ENCODE measurements at places on chromosomes 16 and 17.

GRCh38 chr16:69926241-69926640, 24.9 kb upstream of the CLEC18A start:
- DNase-seq = no peak

DNA sequence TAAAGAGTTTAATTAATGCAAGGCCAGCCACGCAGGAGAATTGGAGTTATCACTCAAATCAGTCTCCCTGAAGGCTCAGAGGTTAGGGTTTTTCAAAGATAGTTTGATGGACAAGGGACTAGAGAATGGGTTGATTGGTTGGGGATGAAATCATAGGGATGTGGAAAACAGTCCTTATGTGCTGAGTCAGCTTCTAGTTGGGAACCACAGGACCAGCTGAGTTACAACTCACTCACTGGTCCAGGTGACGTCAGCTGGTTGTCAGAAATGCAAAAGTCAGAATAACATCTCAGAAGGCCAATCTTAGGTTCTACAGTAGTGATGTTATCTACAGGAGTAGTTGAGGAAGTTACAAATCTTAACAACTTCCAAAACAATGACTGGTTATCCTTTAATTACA, 47.6 kb downstream of the CPD start:
- no peak for DNase-seq

DNA sequence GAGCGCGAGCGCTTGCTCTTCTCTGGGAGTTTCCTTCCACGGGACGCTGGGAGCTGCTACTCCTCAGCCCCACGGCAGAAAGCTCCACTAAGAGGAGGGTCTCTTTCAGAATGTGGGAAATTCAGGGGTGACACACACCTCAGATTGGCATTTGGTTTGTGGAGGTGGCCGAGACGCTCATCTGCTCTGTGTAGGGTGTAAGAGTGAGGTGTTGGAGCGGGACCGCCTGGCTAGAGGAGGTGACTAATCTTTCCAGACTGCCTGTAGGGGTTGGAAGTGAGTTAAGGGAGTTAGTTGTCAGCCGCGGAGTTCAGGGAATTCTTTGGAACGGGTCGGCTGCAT, 735 bp downstream of the PSMD11 start:
- DNase-seq = peak; percentile 67

DNA sequence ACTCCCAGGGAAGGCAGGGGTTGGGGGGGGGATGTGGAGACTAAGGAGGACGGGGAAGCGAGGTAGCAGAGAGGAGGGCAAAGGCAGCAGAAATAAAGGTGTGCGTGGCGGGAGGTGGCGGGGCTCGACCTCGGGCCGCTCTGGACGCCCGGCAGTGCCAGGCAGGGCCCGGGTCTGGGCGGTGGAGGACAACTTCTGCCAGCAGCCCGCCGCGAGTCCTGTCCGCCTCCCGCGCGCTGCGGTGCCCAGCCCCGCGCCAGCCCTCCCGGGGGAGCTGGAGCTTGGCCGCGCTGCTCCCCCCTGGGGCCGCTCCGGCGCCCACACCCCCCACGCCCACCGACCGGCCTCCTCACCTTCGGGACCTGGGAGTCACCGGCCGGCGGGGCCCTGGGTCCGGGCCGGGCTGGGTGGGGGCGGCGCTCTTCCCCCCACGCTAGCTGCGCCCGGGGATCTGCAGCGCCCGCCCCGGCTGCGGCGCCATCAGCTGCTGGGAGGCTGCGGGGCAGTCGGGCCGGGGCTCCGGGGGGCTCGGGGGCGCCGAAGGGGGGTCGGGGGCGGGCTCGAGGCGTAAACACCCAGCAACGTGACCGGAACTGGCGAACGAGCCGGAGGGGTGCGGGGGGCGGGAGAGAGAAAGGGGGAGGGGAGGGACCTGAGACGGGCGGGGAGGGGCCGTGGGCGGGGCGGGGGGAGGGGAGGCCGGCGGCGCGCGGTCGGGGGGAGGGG, at the start of gene CCDC92B:
CCDC92B (minus strand) TSS at position 595 of the 726 bp plus-strand sequence. CDS start 14,507 bp downstream, outside the sequence.
- no peak for DNase-seq

GRCh38 chr17:39744075-39744835, 6.5 kb downstream of the GRB7 start:
- DNase-seq = no peak

DNA sequence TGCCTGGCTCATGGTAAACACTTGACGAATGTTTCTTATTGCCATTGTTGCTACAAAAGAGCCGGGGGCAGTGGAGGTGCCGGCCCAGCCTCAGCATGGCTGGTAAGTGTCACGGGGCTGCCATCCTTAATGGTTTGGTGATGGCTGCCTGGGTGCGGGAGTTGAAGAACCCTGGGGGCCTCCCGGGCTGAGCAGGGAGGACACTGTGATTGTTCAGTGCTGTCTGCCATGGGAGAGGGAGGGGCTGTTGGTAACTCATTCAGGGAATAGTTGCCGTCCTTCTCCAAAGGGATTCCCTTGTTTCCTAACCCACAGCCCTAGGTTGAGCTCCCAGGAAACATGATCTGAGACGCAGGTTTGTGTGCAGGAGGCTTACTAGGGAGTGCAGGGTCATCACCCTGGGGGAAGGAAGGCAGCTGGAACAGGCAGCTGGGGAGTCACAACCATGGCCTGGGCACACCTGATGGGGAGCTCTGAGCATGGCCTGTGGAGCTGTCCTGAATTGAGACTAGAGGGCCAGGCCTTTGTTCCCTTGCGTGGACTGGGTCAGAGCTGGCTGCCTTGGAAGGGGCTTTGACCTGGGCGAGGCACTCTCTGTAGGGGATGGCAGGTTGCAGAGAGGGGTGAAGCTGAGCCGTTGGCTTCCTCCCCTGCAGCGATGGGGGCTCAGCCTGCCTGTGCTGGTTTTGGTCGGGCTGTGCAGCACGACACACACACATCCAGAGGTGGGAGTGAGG, 85.7 kb downstream of the PLCG2 start:
- no peak for DNase-seq

- peak; percentile 62 for DNase-seq
These were observed 89.1 kb downstream of the CDH13 start for GRCh38 chr16:82715833-82716232.

GRCh38 chr17:64555281-64555680, 48.5 kb downstream of the CEP95 start:
- DNase-seq = no peak

- DNase-seq = peak; percentile 67
These were observed 21.4 kb upstream of the PITPNM3 start for GRCh38 chr17:6577686-6578263.

GRCh38 chr16:2386990-2387389, 42.3 kb upstream of the CCNF start:
- no peak for DNase-seq

GRCh38 chr17:29669266-29669665, 46.6 kb upstream of the CORO6 start:
- no peak for DNase-seq

DNA sequence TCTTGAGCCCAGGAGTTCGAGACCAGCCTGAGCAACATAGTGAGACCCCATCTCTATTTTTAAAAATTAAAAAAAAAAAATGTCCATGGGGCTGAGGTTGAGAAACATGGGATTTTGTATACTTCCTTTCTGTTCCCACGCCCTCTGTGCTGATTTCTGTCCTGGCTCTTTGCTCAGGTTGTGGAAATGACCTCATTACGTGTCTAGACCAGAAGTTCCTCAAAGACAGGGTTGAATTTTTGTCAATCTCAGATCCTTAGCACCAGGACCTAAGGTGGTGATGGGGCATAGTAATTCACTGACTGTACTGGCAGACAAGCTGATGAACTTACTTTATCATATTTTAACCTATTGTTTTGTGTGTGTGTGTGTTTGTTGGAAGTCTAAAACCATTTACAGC, 11.2 kb upstream of the HNF1B start:
- DNase-seq = no peak

GRCh38 chr17:63138713-63139112, 172.7 kb downstream of the TANC2 start:
- DNase-seq = no peak

DNA sequence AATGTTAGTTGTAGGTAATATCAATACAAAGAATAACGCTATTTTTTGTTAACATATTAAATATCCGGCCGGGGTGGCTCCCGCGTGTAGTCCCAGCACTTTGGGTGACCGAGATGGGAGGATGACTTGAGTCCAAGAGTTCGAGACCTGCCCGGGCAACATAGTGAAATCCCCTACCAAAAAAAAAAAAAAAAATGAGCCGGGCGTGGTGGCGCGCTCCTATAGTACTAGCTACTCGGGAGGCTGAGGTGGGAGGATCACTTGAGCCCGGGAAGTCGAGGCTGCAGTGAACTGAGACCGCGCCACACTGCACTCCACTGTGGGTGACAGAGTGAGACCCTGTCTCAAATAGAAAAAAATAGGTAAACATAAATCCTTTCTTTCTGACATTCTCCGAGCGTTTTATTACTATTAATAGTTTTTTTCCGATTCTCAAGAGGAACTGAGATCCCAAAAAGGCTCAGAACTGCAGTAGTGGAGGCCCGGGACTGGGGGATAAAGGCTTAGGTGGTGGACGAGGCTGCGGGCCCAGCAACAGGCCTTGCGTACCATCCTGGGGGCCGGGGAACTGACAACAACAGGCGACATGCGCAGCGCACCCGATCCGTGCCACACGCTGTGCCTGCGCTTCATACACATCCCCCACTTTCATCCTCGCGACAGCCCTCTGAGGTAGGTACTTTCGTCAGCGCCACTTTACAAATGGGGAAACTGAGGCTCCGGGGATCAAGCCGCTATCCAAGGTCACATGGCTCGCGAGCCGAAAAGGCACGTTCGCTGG, 919 bp downstream of the N4BP1 start:
- DNase-seq = peak; percentile 22

DNA sequence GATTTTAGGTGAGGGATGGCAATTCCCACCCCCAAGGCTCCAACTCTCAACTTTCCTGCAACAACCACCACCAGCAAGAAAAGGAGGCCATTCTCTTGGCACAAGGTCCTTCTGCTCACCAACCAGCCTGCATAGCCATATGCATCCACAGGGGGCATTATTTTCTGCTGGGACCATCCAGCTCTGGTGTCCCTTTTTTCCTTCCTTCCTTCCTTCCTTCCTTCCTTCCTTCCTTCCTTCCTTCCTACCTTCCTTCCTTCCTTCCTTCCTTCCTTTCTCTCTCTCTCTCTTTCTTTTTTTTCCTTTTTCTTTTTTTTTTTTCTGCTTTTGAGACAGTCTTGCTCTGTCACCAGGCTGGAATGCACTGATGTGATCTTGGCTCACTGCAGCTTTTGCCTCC, 21.1 kb upstream of the COX10 start:
- DNase-seq = no peak

GRCh38 chr16:71467810-71468209, 5.8 kb upstream of the ZNF23 start:
- DNase-seq = no peak

DNA sequence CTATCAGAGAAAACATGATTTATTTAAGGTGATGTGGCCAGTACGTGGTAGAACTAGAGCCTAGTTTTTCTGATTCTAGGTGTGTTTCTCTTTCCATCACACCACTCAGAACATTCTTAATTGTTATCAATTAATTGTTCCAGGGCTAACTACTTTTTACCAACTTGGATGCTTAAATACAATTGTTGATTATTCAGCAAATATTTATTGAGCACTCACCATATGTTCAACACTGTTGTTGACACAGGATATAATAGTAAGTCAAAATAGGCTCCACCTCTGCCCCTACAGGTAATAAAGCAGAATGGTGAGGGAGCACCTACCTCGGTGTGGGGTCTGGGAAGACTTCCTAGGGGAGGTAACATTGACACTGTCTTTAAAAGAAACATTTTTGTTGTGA, 16.1 kb downstream of the GNAO1 start:
- DNase-seq = no peak

DNA sequence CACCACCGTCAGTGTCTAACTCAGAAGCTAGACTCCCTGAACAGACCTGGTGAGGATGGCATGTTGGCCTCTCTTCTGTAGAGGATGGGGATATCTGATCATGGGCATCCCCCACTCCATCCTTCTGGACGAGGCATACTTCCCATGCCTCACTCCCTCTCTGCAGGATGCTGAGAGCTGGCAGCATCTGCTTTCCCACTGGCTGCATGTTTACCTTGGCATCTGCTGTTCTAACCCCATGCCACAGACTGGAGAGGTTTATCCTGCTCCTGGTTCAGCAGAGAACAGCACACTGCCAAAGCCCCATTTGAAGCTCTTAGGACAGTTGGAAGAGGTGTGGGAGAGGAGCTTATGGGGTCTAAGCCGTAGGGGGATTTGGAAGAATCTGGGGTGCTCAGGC, 46.0 kb downstream of the YPEL2 start:
- no peak for DNase-seq

DNA sequence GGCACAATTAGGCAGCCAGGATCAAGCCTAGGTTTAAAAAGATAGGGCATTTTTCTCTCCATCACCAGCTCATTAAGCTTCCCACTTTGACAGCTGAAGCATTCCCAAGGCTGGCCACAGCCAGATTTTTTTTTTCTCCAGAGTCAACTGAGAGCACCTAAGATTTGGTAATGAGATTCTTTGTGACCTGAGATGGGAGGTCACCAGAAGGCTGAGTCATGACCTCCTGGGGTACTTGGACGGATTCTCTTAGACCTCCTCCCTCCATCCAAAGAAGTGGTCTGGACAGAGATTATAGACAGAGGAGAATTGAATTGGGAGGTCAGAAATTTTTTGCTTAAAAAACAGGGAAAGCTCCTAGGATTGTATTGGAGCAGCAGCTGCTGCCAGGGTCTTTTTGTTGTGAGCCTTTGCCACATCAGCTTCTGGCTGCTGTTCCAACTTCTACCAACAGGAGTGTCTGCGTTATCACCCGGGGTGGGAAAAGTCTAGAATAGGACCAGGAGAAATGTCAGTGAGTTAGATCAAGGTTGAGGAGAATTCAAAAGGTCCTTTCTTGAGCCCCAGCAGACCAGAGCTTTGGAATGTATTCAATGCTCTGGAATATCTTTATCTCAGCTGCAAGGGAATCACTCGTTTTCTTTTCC, 221.2 kb upstream of the N4BP1 start:
- DNase-seq = no peak

DNA sequence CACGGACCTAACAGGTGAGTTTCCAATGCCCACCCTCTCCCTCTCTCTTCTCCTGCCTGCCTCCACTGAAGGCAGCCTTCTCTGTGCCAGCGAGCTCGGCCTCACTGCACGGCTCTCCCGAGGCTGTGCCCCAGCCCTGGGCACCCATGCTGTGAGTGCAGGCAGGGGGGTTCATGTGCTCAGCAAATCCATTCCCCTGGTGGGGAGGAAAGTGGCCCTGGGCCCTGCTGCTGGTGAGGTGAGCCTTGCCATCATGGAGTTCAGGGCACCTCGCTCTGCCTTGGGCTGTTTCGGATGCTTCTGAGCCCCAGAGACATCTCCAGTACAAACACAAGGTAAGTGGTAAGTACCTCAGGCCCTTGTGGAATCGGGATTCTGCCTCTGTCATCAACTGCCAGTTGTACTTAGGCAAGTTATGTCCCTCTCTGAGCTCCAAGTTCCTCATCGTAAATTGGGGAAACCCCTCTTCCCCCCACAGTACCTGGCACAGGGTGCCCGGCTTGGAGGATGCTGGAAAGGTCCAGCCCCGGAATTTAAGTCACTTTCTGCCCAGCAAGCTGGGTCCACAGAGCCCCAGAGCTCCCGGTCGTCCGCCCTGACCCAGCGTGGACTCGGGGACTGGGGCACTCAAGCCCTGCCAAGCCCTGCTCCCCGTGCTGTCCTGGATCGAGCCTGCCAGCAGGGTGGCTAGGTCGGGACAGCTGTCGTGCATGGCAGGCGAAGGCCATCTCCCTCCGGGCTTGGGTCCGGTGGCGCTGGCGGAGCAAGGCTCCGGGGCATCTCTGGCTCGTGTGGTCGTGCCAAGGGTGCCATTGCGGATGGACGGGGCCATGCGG, 684 bp upstream of the NUDT16L1 start:
- no peak for DNase-seq
